Motor neuron (in vitro differentiated cells): ENCODE measurements at places on chromosomes 5 and 9. TPM values are rescaled to one million over a fixed set of nuclear protein-coding genes. Genes with fewer than 3 reads are reported as not detected.

GRCh38 chr5:102826629-102827028 is 71.5 kb downstream of the PAM start:
- ATAC-seq = peak; percentile 33

- ATAC-seq = no peak
These were observed 89.1 kb upstream of the OTULINL start for GRCh38 chr5:14492331-14492964.

- peak; percentile 38 for ATAC-seq
These were observed 28.5 kb downstream of the GLRA1 start for GRCh38 chr5:151896031-151896691.

- no peak for ATAC-seq
These were observed 37.9 kb downstream of the CYFIP2 start for GRCh38 chr5:157303667-157304327.

- no peak for ATAC-seq
These were observed 214.4 kb downstream of the NXNL2 start for GRCh38 chr9:88749420-88749819.

GRCh38 chr9:36051317-36051716 is 14.6 kb downstream of the RECK start:
- ATAC-seq = no peak

- no peak for ATAC-seq
These were observed 1876.2 kb downstream of the EFNA5 start for GRCh38 chr5:105794578-105794977.

- ATAC-seq = no peak
These were observed 48.9 kb downstream of the C9orf50 start for GRCh38 chr9:129572052-129572425.

DNA sequence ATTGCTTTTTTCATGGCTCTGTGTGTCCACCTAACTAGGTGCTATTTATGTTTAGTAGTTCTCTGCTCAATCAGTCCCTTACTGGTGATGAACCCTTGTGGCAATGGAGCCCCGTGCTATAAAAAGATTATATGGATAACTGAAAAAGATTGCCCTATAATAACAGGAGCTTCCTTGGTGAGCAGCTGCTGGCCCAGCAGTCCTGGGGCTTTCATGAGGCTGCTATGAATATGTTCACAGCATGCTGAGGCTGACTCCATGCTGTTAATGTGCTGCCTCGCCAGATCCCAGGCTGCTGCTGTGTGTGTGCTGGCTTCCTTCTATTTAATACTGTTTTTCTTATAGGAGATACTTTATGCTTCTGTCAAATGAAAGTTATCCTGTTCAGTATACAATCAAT is 357.5 kb downstream of the TAF11L14 start:
- peak; percentile 81 for ATAC-seq

- no peak for ATAC-seq
These were observed 407.4 kb downstream of the ENC1 start for GRCh38 chr5:74233091-74233490.

- no peak for ATAC-seq
These were observed 88.6 kb upstream of the RASGRF2 start for GRCh38 chr5:80871541-80871961.

DNA sequence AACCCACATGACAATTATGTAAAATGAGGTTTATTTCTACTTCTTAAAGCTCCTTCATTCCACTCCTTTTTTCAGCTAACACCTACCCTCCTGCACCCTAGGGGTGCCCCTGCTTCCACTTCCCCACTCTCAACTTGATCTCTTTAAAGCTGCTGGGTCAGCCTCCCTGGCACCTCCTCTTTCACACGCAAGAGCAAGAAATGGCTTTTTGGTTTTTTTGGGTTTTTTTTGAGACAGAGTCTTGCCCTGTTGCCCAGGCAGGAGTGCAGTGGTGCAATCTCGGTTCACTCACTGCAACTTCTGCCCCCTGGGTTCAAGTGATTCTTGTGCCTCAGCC is 64.4 kb downstream of the SUSD1 start:
- no peak for ATAC-seq

DNA sequence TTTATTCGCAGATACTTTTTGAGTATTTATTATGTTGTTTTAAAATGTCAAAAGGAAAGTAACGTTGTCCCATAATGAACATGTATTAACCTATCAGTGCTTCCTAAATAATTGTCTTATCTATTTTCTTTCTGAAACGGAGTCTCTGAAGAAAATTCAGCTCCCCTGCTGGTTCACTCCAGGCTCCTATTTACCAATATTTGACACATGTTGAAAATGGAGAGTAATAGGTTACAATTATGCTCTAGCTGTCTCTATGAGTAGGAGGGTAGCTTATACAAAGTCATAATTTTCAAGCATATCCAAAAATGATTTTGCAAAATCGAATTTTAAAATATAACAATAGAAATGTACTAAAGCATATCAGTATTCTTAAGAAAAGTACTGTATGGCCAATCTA is 844.1 kb downstream of the CDH18 start:
- no peak for ATAC-seq

DNA sequence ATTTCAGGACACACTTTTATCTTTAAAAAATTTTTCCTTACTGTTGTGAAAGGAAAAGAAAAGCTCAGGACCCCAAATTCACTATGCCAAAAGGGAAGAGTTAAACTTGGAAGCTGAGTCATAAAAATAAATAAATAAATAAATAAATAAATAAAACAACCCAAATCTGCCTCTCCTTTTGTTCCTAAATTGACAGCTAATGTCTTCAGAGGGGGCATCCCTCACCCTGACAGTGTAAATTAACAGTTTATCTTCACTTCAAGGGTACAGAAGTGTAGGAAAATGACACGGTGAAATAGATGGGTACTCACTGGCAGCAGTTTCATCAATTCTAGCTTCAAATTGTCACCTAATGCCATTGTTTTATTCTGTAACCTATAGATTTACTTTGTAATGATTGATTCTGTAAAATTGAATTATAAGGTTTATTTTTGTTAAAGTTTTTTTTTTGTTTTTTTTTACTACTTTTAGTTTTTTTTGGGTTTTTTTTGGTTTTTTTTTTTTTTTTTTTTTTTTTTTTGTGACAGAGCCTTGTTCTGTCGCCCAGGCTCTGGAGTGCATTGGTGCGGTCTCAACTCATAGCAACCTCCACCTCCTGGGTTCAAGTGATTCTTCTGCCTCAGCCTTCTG is 18.5 kb upstream of the ANXA1 start:
- no peak for ATAC-seq

DNA sequence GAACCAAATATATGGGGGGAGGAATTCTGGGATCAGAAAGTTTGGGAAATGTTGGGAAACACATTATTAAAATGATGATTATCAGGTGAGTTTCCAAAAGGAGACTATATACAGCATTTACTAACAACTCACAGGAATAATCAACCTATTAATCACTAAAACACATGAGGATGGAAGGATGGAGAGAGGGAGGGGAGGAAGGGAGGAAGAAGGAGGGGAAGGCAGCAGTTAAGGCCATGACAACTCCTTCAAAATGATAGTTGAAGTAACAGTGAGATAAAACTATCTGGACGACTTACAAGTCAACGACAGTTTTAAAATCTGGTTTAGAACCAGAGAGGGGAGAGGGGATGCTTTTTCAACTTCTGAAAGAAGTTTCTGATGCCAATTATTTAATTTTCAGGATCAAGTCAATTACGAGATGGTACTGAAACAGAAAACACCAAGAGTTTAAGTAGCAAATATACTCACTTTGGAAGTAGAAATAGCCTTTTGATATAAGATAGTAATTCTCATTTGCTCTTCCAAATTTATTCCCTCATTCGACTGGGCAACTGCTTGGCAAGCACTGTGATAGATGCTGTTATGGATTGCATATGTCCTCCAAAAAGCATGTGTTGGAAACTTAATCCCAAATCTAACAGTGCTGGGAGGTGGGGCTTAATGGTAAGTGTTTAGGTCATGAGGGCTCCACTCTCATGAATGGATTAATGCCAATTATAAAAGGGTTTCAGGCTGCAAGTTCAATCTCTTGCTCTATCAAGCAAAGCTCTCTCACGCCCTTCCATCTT is 30.4 kb downstream of the FBXW11 start:
- no peak for ATAC-seq

DNA sequence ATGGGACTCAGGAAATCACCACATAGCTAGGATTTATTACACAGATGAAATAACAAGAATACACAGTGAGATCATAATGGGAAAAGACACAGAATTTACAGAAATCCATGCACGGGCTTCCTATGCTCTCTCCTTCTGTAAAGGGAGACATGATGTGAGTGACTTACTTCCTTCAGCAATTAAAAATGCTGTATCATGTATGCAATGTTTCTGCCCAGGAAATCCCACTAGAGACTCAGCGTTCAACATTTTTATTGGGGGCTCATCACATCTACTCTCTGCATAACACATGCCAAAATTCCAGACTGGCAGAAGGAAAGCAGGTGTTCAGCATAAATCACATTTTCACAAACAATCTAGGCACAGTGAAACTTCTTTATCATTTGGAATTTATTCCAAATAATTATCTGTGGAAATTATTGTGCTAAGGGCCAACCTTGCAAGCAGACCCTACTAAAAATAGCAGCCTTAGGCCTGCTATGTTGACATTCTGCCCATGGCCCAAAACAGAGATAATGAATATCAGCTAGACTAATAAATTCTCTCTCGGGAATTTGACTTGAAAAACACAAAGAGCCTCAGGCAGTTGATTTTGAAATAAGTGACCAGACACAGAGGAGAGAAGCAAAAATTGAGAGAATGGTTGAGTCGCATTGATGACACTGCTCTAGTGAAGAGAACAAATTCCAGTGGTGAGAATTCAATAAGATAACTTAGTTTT is 31.4 kb upstream of the SELENOP start:
- no peak for ATAC-seq

DNA sequence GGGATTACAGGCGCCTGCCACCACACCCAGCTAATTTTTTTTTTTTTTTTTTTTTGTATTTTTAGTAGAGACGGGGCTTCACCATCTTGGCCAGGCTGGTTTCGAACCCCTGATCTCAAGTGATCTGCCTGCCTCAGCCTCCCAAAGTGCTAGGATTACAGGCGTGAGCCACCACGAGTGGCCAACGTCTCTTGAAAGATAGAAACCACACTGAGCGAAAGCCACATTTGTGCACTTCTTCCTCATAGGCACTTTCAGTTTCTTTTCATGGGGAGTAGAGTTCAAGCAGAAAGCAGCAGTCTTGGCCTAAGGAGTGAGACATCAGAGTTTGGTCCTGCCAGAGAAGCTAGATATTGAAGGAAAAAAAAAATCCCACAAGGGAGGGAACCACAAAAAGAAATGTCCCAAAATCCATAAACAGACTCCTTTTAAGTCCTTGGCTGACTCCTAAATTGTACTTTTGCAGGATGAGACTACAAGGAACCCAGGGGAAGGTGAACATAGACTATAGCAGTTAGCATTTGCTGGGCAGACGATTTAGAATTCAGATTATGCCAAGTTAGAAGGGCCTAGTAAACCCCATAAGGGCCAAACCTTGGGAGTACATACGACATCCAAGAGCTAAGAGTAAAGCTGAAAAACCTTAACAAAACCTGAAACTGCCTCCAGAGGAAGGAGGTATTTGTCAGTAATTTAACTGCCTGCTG is 43.9 kb upstream of the GLIPR2 start:
- no peak for ATAC-seq

DNA sequence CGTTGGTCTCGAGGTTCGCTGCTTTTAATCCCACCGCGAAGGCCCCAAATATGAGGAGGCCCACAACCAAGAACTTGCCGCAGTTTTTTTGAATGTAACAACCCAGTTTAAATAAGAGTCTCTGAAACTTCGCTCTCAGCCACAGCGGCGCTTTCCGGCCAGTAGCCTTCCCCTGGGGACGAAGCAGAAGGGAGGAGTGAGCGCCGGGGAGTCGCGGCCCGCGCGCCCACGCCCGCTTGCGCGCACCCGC is 10.4 kb downstream of the PTCH1 start:
- no peak for ATAC-seq

- no peak for ATAC-seq
These were observed 241.0 kb downstream of the PTPRD start for GRCh38 chr9:10371824-10372223.

The EPB41L4B gene
- total RNA-seq = 1.8 TPM in 2 replicates

The SPZ1 gene
- total RNA-seq = 0.21 TPM in 1 of 2 replicates, not detected in the other

The TSLP gene
- 0.37 and 0.78 TPM in 2 replicates for total RNA-seq

The ADRB2 gene
- 0.58 and 2.4 TPM in 2 replicates for total RNA-seq

The SPINK4 gene
- total RNA-seq = not detected in 2 replicates

The GHR gene
- total RNA-seq = 0.41 and 0.55 TPM in 2 replicates

The ADGRD2 gene
- 0.14 TPM in 1 of 2 replicates, not detected in the other for total RNA-seq

The PCDHAC2 gene
- total RNA-seq = 20.6 and 24.4 TPM in 2 replicates
